ENCODE measurements at places on chromosomes 5 and 9.

- DNase-seq, result no peak
Measured at GRCh38 chr5:58094031-58094430, 365.9 kb downstream of the PLK2 start.

DNA sequence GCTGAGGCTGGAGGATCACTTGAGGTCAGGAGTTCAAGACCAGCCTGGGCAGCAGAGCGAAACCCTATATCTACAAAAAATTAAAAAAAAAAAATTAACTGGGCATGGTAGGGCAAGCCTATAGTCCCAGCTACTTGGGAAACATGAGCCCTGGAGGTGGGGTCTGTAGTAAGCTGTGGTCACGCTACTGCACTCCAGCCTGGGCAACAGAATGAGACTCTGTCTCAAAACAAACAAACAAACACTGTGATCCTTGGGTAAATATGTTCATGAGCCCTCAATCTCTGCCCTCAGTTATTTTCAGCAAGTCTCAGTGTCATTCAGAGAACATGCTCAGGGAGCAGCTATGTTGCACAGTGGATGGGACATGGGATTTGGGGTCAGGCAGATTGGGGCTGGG, 76.2 kb downstream of the PTTG1 start:
- DNase-seq, result no peak

GRCh38 chr5:9398227-9398626, 147.6 kb downstream of the SEMA5A start:
- no peak for DNase-seq

- DNase-seq, result no peak
Measured at GRCh38 chr9:112059145-112059965, 115.7 kb downstream of the SUSD1 start.

- DNase-seq, result no peak
Measured at GRCh38 chr5:169904059-169904458, 76.2 kb downstream of the INSYN2B start.

DNA sequence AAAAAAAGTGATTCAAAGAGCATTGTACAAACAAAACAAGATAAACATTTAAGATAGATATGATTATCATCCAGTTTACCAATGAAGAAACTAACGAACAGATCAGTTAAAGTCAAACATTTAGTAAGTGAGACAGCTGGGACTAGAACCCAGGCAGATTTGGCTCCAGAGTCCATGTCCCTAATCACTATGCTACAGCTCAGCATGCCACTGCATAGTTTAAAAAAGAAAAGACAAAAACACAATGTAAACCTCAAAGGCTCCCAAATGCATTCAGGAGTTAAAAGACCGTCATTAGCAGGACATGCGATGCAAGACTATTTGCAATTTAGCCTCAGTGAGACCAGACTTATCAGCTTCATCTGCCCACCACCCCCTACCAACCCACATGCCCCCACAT, 36.8 kb downstream of the DENND1A start:
- DNase-seq, result no peak

DNA sequence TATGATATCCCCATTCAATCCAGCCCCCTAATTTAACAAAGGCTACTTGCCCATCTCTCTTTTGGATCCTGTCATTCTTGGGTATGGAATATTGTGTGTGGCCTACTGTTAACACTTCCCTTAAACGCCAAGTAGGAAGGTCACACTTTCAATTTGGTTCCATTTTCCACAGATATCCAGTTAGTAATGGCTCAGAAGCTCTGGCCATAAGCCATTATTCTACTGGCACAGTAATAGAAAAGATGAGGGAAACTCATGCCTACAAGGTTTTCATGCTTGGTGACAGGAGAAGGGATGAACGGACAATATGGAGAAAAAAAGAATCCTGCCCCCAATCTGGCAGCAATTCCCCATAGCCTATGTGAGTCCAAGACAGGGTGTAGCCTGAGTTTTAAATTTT, 227.6 kb downstream of the CRB2 start:
- no peak for DNase-seq
